ENCODE measurements at places on chromosomes 16 and 17.

GRCh38 chr17:41301916-41302901, at the start of gene KRTAP29-1:
TSS of gene KRTAP29-1 (minus strand) at chr17:41302851. CDS start at chr17:41302851, 0 bp downstream.
- DNase-seq = no peak

GRCh38 chr17:1976683-1977064, 48.5 kb downstream of the RTN4RL1 start:
- DNase-seq = no peak

DNA sequence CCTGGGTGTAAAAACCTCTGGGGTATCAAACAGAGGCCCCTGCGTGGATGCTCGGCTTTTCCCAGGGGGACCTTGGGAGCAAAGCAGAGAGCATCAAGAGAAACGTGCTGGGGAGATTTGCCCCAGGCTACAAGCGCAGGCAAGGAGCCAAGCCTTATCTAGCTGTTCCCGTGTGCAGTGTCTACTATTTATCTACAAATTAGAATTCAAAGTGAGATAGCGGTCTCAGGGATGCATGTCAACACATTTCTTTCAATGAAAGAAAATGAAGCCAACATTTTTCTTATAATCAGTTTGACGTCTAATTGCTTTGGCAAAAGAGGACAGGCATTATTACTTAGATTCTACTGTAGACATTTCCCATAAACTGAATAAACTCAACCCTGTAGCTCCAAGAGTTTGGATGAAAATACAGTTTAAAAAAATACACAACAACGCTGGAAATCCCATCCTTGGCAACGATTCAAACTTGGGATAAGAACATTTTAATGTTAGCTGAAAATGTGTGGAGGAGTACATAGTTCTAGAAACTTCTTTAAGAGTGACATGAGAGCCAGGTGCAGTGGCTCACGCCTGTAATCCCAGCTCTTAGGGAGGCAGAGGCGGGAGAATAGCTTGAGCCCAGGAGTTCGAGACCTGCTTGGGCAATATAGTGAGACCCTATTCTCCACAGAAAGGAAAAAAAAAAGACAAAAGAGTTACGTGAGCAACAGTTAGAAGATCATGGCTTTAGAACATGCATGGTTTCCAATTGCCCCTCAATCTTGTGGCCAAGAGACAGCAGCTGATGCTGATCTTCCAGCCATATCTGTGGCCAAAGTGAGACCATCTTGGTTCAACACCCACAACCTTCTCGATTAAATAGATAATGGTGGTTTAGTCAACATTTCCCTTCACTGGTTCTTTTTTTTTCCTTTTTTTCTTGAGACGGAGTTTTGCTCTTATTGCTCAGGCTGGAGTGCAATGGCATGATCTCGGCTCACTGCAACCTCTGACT, 7.2 kb downstream of the SPNS3 start:
- DNase-seq = no peak

DNA sequence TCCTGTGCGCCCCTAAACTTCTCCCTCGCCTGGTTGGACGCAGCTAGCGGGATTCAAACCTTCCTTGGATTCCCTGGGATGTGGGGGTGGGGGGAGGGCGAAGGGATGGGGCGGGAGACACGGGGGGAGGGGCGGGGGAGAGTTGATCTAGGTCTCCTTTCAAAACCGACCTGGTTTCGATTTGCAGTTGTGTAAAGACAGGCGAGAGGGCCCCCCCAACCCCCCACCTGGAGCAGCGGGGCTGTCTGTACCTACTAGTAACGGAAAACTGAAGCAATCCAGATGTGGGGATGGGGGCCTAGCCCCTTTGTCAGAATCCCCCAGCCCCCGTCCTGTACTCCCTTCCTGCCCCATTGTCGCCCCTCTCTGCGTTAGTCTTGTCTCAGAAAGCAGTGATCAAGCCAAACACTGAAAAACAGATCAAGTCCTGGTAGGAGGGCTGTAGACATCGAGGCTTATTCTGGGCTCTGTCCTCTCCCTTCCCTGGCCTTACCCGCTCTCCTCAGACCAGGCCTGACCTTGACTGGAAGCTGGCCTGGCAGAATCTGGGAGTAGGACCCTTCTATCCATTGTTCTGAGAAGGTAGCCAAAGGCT, 902 bp downstream of the DLX4 start:
- no peak for DNase-seq

- DNase-seq = no peak
Measured at GRCh38 chr17:75010683-75011400, 1.6 kb upstream of the MRPL58 start.

GRCh38 chr17:42436391-42436790, 13.3 kb upstream of the CAVIN1 start:
- DNase-seq = no peak

- DNase-seq = no peak
Measured at GRCh38 chr17:71329310-71330098, 791.3 kb upstream of the SOX9 start.

DNA sequence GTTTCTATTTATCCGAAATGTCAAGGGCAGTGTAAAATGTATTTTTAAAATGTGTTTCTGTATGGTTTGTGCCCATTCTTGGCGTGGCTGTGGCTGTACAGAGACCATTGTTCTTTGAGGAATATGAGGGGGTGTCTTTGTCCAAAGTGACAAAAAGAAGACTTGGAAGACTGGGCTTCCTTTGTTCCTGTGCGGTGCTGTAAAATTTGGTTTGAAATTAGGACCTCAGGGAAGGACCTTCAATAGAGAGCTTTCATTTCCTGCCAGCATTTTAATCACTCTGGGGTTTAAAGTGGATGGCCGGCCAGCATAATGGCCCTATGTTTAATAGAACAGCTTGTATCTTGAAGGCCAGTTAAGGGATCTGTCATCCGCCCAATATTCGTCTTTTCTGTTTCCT, 190.1 kb upstream of the TBX2 start:
- no peak for DNase-seq

GRCh38 chr16:4500272-4500671, 24.1 kb downstream of the HMOX2 start:
- no peak for DNase-seq

DNA sequence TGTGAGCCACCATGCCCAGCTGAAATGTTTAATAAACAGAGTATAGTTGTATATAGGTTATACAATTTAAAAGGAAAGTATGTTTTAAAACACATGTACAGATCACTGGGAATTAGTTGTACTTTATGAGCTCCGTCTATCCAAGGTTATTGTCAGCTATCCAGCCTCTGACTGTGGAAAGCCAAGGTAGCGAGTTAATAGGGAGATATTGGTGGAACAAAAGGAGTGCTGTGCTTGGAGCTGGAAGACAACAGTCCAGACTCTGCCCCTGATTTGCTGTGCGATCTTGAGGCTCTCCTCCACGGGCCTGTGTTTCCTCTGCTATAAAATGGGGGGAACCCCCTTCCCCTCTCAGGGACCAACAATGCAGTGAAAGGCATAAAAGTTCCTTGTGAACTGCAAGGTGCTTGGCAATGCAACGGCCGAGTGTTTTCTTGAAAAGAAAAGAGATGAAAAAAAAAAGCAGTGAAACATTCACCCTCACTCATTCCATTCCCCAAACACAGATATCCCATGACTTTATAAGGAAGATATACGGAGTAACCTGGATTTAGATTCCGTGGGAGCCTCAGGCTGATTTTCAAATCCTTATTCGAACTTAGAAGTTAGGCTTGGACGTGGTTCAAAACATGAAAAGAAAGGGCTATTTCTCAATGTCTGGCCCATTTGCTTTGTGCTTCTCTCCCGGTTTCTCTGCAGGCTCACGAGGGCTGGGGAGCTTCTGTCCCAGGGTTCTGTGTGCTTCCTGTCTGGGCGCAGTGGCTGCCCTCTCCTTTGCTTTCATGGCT, 34.1 kb downstream of the CUEDC1 start:
- DNase-seq = no peak

DNA sequence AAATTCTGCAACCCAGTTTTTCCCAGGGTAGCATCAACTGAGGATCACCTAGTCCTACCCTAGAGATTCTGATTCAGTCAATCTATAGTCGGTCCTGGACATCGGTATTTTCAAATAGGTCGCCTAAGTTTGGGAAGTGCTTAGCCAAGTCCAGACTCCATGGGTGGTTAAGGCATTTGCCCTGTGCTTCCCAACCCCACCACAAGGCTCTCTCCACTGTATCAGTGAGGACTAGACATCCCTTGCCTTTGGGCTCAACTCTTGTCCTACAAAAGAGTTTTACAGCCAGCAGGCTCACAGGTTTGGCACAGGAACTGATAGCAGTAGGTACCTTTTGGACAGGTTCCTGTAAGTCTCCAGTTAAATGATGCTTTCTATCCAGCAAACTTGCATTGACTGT, 13.8 kb downstream of the HYDIN start:
- DNase-seq = no peak

DNA sequence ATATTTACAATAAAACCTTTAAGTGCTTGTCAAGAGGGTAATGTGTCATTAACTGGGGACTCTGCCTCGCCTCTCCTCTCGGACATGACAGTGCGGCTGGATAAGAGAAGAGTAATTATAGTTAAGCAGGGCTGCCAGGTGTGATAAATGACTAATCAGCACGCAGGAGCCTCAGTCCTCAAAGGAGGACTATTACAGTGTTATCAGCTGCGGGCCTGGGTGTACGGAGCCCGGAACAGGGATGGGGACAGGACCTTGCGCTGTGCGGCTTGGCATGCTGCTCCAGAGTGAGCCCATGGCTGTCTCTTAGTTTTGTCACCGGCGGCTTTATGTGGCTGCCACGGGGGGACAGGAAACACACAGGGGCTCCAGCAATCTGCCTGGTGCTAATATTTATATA, 607.2 kb downstream of the MAF start:
- no peak for DNase-seq

DNA sequence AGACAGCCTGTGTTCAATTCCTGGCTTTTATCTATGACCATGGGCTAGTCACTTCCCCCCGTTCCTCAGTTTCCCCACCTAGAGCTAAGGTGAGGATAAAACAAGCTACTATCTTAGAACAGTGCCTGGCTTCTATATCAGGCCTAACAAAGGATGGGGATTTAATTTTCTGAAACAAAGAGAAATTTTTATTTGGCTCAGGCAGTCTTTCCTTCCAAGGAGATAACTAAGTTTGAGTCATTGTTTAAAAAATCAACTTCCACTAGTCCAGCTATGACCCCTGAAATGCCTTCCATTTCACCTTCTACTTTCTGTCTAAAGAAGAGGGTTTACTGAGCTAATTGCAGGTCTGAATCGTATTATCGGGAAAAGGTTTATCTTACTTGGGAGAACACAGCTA, 99.0 kb downstream of the CMIP start:
- DNase-seq = no peak

- no peak for DNase-seq
Measured at GRCh38 chr16:59510008-59510424, 775.9 kb upstream of the GOT2 start.

DNA sequence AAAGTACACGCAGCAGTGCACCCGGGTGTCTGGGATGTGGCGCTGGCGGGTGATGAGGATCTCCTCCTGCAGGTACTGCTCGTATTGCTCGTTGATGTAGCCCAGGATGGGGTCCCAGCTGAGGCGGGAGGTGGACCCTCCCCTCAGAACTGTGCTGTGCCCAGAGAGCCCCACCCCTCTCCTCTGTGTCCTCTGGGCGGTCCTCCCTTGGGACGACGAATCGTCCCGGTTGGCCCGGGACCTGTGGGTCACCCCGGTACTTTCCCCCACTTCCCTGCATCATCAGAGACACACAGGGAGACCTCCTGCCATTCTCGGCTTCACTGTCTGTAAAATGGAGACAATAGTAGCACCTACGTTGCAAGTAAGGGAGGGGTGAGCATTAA, 4.2 kb downstream of the SEPTIN12 start:
- DNase-seq = no peak

DNA sequence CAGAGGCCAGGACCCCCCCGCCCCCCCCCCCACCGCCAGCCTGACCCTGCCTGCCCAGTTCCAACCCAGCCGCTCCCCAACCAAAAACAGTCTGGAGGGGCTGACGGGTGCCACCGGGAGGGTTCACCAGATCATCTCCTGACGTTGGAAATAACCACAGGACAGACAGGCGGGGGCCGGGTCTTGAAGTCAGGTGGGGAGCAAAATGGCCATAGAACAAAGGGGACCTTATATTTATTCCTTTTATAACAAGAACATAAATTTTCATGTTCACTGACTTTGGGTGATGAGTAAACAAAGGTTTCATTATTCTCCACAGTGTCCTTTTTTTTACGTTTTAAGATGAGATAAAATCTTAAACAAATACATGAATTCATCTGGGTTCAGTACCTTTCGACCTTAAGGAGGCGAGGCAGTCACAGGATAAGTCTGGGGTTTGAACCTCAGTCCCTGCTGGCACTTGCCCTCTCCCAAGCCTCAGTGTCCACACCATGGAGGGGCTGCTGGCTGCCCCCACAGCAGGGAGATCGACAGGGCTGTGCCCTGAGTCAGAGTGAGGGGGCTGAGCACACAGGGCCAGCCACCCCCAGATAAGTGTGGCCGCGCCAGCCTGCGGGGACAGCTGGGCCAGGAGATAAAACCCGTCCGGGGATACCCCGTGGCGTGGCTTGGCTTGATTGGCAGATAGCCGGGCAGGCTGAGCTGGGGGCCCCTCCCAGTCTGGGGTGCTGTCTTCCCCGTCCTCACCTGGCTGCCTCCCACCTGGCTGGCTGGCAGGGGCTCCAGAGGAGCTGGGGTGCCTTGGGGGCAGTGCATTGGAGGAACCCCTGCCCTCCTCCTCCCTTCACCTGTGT, 15.0 kb downstream of the SLC7A5 start:
- DNase-seq = no peak

GRCh38 chr17:75111777-75112335, 2.1 kb downstream of the ARMC7 start:
- no peak for DNase-seq

DNA sequence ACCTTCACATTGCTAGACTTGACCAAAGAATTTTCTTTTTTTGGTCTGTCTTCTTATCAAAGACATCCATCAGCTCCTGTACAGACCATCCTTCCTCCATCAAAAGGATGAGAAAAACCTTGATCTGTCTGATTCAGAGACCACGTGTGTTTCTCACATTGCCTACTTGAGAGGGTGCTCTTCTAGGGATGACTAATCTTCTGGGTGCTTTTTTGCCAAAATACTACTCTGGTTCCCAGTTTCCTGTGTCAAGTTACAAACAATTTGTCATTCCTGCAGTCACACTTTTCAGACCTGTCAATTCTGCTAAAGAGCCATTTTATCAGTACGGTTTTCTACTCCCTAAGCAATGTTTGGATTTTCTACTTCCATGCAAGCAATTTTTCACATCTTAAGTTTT, 492.2 kb downstream of the CDH11 start:
- DNase-seq = no peak

Measured in Panc1 (cell line).